ENCODE measurements at places on chromosomes 5 and 9.
A peak's percentile ranks its signal among the peaks of the same experiment; 100 is the strongest.

DNA sequence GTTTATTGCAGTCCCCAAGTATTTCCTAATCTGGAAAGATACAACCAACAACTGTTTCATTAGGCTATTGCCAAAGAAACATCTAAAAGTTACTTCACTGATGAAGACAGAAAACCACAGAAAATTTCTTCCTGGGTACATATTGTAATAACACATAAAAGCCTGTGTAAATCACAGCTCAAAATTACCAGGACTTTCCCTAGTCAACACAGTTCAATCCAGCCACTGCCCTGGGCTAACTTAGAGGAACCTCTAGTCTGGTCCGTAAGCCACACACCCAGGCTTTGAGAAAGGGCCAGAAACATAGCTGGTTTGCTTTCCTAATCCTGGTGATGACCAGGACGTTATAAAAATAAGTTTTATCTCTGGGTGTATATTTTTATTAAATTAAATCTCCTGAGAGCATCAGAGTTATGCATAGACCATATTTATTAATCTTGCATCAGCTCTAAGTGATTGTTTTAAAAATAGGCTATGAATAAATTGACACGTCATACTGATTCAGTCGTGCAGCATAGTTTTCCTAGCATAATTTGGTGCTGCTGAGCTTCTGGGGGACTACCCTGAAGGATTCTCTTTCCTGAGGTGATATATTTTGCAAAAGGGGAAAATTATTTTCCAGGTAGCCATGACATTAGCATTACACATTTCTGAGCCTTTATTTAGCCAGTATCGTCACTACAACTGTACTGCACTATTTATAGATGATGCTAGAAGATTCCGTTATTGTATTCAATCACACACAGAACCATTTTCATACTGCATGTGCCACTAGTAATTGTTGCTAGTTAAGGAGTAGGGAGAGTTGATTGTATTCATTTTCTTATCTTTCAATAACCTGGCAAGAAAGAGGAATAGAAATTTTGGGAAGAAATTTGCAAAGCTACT lies 12.6 kb upstream of the MUSK start:
- no peak for DNase-seq

DNA sequence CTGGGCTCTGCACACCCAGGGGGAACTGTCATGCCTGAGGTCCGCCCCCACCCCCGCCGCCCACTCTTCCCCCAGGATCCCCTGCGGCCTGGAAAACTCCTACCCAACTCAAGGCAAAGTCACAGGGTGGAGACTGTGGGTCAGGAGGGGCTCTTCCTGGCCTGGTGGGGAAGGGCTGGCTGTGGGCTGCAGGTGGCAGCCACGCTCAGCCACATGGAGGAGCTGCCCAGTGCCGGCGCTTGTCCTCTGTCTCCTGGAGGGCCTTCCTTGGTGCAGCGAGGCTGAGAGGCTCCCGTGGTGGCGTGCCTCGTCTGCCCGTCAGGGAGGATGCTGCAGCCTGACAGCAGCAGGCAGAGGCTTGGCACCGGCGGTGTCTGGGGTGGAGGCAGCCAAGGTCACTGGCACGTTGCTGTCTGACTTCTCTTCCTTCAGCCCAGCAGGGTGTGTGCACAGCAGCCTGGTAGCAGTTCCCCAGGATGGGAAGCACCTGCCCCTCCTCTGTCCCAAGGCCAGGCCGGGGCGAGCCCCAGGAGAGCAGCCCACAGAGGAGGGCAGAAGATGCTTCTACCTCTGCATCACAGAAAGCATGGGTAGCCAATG lies 78.1 kb downstream of the ADAMTS2 start:
- peak; percentile 8 for DNase-seq

GRCh38 chr5:75168026-75168735 lies 68.5 kb downstream of the ANKRD31 start:
- DNase-seq: no peak

DNA sequence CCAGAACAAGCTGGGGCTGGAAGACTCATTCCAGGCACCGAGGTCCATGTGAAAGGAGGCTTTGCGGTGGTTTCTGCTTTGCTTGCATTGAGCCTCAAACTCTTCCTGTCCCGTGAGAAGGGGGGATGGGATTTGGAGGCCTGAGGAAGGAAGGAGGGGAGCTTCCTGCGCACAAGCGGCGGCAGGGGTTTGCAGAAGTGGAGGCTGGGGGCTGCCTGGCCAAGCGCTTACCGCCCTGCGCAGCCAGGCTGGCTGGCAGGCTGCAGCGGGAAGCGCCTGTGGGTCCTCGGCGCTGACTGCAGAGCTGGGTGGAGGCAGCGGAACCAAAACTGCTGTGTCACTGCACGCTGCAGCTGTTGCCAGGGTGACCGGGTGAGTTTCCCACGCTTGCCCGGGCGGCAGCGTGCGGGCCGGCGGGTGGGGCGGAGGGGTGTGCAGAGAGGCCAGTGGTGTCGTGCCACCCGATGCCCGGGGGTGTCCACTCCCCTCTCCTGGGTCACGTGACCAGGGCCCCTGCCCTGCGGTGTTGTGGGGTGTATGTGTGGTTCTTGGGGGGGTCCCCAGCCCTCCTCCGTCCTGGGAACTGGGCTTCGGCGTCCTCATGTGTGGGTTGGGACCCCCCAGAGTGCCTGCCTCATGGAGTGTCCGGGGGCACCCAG lies 81.0 kb downstream of the RXRA start:
- DNase-seq: peak; percentile 71

GRCh38 chr5:173689737-173690360 lies 73.4 kb upstream of the BOD1 start:
- no peak for DNase-seq

DNA sequence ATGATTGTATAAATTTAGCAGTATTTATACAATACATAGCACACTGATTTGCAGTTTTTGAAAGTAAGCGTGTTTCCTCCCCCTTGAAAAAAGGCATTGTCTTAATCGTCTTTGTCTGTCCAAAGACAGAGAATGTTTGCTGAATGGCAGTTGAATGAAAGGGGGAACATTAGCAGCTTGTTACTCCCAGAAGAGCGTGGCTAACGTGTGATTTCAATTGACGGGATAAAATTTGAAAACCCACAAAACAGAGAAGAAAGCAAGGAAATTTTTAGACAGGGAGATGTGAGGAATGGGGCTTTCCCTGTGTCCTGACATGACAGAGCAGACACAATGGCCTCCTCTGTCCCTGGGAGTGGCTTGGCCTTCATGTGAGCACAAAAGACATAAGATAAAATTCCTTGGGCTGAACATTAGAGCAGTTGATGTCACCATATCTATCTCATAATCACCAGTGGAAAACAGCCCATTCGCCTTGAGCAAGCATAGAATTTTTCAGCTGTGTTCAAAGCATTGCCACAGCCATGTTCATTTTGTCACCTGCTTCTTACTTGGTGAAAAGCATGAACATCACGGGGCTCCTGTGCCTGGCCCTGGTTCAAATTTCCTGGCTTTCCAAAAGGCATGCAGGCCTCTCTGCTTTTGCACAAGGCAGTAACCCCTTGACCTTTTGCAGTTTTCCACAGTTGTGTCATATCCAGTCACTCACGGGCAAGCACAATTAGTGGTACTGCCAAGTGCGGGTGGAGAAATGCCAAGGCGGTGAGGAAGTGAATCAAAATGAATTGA lies 126.9 kb downstream of the TLE1 start:
- no peak for DNase-seq

DNA sequence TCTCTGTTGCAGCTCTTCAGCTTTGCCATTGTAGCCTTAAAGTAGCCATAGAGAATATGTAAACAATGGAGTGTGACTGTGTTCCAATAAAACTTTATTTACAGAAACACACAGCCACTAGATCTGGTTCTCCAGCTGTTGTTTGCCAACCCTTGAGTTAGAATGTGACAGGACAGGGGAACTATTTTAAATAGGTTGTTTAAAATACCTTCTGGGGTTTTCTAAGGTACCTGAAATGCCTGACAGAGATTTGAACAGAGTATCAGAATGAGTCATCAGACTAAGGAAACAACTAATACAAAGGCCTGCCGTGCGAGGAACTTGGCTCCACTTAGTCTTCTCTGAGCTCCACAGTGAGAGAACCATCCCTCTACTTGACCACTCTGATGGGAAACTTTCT lies 85.4 kb downstream of the HSD17B4 start:
- no peak for DNase-seq

DNA sequence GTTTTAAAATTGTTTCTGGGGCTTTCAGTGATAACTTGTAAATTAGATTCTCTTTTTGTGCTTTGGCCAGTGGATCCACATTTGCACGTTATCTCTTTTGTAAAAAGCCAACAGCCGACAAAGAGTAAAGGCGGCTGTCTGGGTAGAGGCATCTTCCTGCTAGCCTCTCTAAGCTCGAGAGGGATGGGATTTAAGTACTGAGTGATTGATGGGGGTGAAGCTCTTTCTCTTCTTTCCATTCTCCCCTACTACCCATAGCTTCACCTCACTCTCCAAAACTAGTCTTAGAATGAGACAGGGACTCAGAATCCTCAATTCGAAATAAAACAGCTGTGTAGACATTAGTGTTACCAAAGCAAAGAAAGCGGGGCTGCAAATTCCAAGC lies 3.4 kb downstream of the PBX3 start:
- no peak for DNase-seq

DNA sequence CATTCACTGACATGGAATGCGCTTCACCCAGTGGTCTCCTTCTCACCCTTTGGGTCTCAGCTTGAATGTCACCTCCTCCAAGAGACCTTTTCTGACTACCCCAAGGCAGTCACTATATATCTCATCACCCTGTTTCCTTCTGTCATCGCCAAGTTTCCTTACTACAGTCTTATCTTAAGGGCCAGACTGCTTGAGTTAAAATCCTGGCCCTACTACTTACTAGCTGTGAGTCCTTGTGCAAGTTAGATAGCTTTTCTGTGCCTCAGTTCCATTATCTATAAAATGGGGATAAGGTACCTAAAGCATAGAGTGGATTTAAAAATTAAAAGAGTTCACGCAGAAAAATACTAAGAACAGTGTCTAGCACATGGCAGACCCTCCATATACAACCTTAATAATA lies 132.4 kb downstream of the GABBR2 start:
- no peak for DNase-seq

GRCh38 chr9:136544964-136545691 lies 720 bp downstream of the NOTCH1 start:
- DNase-seq: peak; percentile 67

- DNase-seq: no peak
Observed at GRCh38 chr5:159971038-159971437, 37.9 kb upstream of the TTC1 start.

DNA sequence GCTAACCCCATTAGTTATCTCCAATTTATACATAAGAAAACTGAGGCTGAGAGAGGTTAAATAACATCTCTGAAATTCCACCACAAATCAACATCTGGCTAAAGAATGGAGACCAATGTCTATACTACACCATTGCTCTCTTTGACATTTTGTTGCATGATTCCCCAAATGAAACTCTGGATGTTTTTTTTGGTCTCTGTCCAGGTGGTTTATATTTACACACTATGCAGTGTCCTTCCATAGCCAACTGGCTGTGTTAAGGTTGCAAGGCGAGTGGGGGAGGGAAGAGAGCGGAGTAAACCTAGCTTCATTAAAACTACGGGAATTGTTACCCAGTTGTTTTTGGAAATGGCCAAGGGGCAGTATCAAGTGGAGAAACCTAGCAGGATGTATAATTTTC lies 67.2 kb downstream of the KIF4B start:
- no peak for DNase-seq
